ENCODE measurements at places on chromosomes 3 and 15.

- DNase-seq, result no peak
Observed at GRCh38 chr3:69119681-69120080, 2.7 kb downstream of the LMOD3 start.

DNA sequence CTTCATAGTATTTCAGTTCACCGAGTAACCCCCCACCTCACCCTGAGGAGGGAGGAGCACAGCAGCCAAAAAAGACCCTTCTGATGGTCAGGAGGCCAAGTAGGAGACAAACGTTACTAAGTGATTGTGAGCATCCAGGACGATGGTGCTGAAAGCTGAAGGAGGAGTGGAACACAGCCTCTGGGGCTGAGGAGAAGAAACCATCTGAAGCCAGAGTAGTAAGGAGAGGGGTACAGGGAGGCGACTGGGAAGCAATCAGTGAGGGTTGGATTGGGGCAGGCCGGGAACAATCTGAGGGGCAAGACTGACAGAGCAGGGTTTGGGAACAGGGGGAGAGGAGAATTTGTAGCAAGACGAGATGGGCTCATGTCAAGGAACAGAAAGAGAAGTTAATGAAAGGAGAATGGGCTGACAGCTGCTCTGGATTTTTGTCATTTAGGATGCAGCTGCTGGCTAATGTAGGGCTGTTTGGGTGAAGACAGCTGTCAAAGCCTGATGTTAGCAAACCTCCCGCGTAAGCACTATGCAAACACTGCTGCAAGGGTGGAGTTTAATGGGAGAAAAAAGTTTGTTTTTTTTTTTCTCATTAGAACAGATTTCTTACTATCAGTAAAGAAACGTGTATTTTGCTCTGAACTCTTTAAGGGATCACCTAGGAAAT lies 622.2 kb downstream of the EDEM1 start:
- no peak for DNase-seq

- DNase-seq, result no peak
Observed at GRCh38 chr3:33184863-33185262, 33.7 kb downstream of the SUSD5 start.

GRCh38 chr3:105616374-105617121 lies 249.8 kb downstream of the ALCAM start:
- DNase-seq, result no peak

DNA sequence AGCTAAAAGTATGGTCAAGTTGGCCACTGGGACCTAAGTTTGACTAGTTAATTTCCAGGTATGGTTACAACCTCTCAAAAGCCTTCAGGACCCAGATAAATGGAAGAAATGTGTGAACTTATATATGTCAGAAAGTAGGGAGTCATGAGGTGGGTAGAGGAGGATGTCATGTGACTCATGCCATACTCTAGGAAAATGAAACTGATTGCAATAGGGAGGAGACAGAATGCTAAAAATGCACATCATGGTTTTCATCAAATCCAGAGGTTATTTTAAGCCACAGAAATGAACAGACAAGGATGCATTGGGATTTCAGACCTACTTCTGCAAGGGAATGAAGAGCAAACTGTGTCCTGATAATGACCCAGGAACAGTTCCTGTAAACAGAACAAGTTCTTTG lies 310.0 kb downstream of the EDEM1 start:
- DNase-seq, result no peak

- no peak for DNase-seq
Observed at GRCh38 chr3:175434561-175434960, 575.4 kb downstream of the NAALADL2 start.

DNA sequence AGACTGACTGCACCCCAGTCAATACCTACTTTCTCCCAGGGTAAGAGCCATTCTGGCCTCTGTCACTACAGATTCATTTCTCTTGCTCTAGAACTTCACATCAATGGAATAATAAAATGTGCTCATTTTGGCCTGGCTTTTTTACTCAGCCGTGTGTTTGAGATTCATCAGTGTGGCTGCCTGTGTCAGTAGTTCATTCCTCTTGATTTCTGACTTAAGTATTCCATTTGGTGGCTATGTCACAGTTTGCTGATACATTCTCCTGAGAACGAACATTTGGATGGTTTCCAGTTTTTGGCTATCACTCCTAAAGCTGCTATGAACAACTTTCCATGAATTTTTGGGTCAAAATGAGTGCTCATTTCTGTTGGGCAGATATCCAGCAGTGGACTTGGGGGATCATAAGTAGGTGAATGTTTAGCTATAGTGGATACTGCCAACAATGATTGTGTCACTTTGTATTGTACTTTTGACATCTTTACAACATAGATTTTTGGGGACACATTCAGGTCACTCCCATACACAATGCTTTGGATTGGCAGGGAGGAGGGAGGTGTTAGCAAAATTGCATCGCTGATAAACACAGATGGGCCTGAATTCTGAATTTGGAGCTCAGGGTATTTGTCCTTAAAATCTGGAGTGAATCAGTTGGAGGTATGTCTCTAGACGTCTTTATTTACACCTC lies 19.8 kb upstream of the FAM107A start:
- DNase-seq, result no peak

Data from stimulated activated CD4-positive, alpha-beta T cell treated with anti-CD3 and anti-CD28 coated beads, Interleukin-15, amount 100 ng/mL, for 1 hour (primary cell).